Renal pelvis (tissue), 12 donors: ENCODE measurements at places on chromosomes 12 and 14. TPM values are rescaled to one million over a fixed set of nuclear protein-coding genes. Genes with fewer than 3 reads are reported as not detected.

DNA sequence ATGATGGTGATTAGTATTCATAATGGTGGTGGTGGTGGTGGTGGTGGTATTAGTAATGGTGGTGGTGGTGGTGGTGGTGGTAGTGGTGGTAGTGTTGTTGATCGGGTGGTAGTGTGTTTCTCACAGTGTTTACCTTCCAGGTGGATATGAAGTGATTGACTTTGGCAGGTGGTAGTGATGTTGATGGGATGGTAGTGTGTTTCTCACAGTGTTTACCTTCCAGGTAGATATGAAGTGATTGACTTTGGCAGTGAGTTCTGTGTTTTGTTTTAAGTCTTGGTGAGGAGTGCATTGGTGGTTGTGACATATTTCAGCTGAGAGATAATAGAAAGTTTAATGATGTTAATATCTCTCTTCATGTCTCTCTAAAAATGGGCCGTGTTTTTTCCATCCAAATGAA lies 189.4 kb downstream of the TMTC2 start:
- DNase-seq = no peak

- DNase-seq = no peak
These were observed 58.8 kb downstream of the PPP2R5C start for GRCh38 chr14:101820283-101820798.

DNA sequence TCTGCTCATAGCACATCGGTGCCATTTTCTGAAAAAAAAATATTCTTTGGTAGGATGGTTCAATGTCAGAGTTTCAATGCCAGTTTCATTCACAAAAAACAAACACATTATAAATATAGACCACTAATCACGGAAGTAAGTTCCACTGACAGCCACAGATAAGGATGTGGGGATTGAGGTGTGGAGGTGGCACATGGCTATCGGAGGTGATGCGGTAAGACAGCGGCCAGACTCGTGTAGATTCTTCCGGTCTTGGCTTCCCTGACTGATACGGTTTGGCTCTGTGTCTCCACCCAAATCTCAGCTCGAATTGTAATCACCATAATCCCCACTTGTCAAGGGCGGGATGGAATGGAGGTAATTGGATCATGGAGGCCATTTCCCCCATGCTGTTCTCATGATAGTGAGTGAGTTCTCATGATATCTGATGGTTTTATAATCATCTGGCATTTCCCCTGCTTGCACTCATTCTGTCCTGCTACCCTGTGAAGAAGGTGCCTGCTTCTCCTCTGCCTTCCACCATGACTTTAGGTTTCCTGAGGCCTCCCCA lies 693.4 kb downstream of the VRK1 start:
- DNase-seq = no peak

DNA sequence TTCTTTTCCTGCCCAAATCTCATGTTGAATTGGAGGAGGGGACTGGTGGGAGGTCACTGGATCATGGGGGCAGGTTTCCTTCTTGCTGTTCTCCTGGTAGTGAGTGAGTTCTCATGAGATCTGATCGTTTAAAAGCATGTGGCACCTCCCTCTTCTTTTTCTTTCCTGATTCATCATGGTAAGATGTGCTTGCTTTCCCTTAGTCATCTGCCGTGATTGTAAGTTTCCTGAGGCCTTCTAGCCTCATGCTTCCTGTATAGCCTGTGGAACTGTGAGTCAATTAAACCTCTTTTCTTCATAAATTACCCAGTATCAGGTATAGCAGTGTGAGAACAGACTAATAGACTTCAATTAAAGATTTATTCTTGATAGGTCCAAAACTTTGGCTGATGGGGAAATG lies 83.5 kb downstream of the CAND1 start:
- DNase-seq = no peak

- no peak for DNase-seq
These were observed 47.1 kb downstream of the EML1 start for GRCh38 chr14:99840265-99840664.

DNA sequence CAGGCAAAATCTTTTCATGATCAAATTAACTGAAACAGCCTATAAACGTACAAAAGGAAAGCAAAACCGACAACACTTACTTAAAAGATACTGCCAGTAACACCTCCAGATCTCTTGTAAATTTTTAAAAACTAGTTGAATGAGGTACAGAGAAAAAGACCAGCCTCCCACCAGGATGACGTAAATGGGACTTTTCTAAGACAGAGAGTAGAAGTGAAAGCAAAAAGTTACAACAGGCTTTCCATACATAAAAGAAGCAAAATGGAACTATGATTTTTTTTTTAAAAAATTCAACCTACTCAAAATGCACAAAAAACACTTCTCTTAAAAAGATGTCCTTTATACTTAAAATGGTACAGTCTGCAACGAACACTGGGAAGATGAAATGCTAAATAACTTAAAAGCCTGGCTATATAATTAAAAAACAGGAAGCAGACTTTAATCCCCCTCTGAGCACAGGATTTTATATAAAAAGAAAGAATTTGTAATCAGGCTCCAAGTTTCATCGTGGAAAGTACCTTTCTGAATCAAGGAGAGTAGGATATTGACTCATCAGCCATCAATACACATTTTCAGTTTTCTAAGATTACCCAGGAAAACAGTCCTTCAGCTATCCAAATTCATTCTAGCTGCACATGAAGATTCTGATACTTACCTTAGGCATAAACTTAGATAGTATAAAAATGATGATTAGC lies 14.2 kb upstream of the MYO1A start:
- DNase-seq = no peak

The INHBE gene
- 0.53 TPM for polyA plus RNA-seq

The IL31 gene
- polyA plus RNA-seq = not detected

The SERPINA10 gene
- polyA plus RNA-seq = 0.15 TPM

The TPH2 gene
- 0.18 TPM for polyA plus RNA-seq

The NTN4 gene
- 95.5 TPM for polyA plus RNA-seq
